NCI-H2081 treated with DMSO at 0.1 percent for 48 hours (cell line): ENCODE measurements at places on chromosomes 5 and 9.

- no peak for DNase-seq
These were observed 13.2 kb upstream of the BOD1 start for GRCh38 chr5:173629628-173630027.

DNA sequence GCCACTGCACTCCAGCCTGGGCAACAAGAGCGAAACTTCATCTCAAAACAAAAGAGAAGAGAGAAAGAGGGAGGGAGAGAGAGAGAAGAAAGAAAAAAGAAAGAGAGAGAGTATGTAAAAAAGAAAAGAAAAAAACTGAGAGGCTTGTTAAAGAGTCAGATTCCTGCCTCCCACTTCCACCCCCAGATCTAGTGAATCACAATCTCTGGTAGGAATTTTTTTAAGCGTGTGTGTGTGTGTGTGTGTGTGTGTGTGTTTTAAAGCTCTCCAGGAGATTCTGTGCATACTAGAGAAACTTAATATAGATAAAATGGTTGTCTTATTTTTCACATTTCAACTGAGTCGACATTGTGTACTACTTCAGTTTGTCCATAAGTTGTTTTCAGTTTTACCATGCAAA, 32.0 kb downstream of the SAR1B start:
- no peak for DNase-seq

DNA sequence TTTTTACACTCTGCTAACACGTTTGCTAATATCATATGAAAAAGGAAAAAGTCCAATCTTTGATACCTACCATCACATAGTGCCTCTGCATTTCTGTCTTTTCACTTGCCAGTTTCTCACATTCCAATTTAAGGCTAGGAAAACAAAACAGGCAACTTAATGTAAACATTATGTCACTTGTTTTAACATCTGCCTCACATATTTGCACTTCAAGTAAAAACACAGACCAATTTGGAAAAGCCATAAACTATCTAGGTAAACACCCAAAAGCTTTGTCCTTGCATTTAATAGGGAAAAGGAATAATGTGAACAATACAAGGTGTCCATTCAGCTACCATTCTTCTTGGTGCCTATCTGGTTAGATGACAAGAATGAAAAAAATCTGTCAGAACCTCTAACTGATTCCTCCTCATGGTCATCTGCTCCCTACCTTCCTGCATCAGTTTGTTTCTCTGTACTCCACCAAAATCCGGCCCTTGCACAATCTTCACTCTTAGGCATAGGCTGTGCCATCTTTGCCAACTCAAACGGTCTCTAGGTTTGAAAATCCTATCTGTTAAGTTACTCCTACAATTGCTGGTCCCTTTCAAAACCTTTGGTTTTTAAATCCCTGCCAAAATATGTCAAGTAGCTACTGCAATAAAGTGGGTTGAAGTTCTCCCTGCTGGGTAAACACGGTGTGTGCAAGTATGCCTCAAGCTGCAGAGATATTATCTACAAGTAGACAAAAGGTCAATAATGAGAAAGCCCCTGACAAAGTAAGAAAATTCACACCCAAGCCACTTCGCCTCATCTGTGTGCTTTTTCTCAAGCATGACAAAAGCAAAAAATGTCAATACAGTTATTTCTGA, 3.4 kb downstream of the TLE1 start:
- DNase-seq = no peak

DNA sequence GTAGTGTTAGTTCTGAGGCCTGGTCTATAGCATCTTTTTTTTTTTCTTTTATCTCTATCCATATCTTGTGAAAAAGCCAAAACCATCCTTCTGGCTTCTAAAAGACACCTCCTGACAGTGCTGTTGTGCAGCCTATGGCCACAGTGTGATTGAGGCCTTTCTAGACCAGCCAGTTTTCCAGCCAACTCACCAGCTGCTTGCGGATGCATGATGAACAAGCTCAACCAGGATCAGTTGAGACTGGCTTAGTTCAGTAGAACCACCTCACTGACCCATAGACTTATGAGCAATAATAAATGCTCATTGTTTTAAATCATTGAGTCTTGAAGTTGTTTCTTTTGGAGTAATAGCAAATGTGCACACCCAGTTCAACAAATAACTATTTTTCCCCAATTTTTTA, 296.9 kb downstream of the FAM170A start:
- DNase-seq = no peak

GRCh38 chr5:4124221-4124970, 528.8 kb downstream of the IRX1 start:
- DNase-seq = no peak

DNA sequence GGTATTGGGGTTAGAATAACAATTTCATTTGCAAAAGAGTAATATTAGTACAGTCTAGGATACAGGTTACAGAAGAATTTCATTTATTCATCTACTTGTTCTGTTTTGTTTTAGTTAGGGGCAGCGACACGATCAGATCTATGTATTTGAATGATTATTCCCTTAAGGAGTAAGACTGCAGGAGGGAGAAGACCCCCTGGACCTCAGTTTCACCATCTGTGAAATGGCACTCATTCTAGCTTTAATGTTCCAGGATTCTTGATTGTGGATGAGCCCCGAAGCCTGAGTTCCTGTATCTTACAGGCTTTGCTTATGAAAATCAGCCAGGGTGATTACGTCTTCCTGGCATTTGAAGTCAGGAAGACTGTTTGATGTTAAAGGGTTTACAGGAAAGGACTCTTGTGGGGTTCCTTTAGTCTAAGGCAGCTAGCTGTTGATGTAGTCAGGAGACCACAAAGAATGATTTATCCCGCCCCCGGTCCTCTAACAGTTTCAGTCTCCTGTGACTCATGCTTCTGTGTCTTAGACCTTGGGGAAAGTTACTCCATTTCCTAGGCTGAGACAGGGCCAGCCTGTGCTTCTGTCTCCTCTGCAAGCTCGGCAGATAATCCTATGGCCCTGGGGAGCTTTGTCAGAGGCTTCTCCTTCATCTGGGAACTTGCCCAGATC, 11.5 kb downstream of the SMIM3 start:
- no peak for DNase-seq

DNA sequence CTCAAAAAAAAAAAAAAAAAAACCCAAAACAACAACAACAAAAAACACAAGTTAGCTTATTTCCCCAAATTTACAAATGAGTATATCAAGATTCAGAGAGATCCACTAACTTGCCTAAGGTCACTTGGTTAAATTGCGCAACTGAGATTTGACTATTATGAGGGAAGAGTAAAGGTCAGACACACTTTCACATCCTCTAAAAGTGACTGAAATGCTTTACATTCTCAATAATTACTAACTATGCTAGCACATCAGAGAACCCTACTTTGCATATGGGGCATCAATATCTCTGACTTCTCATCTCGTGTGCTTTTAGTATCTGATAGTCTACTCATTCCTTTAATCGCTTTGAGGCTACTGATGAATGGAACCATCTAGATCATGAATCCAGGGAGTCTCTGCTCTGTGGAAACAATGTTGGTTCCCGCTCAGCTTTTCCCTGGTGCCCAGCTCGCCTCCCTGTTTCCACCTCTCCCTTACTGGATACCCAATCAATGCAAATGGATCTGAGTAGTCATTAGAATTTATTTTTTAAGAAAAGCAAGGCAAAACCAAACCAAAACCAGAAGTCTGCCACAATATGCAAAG, 182.1 kb upstream of the TRIM32 start:
- no peak for DNase-seq

- no peak for DNase-seq
These were observed 344 bp downstream of the NEUROG1 start for GRCh38 chr5:135535420-135535819.

GRCh38 chr9:20002011-20002410, 213.2 kb upstream of the SLC24A2 start:
- DNase-seq = no peak

DNA sequence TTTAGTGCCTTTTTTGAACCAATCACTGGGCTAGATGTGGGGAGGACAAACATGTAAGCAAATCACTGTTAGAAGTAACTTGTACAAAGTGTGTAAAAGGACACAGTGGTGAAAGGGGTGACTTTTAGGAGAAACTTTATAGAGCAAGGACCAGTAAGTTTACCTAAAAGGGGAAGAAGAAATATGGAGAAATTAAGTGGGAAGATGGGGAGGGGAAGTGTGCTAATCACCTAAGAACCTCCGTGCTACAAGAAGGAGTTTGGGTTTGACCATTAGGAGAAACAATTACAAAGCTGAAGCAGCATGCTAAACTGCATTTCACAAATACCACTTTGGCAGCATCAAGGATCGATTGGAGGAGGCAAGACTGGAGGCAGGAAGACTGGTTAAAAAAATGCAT, 17.3 kb downstream of the ITGA1 start:
- DNase-seq = no peak

- no peak for DNase-seq
These were observed 5.0 kb upstream of the NIPSNAP3B start for GRCh38 chr9:104758974-104759373.

DNA sequence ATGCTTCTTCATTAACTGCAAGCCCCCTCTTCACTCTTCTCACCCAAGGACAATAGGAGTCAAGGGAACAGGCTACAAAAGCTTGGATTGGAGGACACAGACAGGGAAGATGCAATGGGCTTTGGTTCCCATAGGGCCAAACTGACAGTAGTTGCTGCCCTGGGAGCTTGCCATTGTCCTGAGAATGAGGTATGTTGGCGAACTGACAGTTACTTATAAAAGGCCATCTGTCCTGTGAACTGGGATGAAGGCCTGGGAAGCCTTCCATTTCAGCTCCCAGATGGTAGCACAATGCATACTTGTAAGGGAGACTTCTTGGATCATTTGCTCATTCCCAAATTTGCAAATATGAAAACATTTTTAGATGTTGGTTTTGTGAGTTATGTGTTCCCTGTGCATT, 88.9 kb downstream of the SNCAIP start:
- DNase-seq = no peak

DNA sequence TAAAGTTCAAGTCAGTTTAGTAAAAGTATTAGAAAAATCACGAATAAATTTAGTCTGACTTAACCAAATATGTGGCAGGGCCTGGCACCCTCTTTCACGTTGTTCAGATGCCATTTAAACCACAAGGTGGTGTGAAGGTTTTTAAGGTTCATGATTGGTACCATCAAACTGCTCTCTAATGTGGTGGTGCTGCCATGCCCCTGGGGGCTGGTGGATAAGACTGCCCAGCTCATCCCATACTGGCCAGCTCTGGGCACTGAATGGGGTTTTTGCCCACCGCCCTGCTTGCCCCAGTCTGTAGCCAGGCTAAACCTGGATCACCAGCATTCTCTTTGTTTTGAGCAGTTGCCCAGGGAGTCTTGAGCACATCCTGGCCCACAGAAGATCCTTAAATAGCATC, 159.3 kb downstream of the GABBR2 start:
- no peak for DNase-seq

DNA sequence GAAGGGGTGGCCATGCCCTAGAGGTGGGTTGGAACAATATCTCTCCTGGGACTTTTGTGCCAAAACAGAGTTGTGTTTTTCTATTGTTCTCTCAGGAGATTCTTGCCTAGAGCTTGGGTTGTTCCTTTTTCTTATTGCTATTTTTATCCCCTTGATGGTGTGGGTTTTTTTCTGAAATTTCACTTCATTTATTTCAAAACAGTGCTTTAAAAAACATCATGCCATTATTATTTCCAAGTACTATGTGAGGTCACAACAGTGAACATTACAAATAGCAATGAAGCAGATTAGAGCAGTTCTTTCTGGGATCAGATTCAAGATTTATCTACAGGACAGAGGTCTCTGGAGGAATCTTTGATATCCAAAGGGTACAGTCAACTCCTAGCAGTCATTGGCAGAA, 76.6 kb downstream of the ACTBL2 start:
- no peak for DNase-seq

DNA sequence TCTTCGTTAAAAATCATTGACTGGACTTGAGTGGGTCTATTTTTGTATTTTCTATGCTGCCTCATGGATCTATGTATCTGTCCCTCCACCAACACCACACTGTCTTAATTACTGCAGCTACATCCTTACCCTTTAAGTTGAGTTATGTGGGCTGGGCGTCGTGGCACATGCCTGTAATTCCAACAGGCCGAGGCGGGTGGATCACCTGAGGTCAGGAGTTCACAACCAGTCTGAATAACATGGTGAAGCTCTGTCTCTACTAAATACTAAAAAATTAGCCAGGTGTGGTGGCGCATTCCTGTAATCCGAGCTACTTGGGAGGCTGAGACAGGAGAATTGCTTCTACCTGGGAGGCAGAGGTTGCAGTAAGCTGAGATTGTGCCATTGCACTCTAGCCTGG, 48.2 kb downstream of the XRCC4 start:
- DNase-seq = no peak

GRCh38 chr5:157602505-157602904, 26.9 kb upstream of the ADAM19 start:
- DNase-seq = no peak

DNA sequence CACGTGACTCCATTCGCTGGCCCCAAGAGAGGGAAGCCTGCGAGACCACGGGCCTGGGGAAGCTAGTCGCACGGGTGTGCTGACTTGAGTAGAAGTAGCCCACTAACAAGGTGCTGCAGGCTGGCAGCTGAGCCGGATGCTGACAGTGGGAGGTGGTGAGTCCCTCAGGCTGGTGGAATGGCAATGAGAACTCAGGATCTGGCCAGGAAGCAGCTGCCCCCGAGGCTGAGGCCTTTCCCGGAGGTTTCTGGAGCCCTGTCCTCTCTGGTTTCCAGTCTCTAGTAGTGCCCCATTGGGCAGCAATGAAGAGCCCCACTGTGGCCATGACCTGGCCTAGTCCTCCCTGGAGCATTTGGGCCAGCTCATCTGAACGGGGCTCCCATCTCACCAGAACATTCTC, 366.7 kb upstream of the IRX4 start:
- no peak for DNase-seq

DNA sequence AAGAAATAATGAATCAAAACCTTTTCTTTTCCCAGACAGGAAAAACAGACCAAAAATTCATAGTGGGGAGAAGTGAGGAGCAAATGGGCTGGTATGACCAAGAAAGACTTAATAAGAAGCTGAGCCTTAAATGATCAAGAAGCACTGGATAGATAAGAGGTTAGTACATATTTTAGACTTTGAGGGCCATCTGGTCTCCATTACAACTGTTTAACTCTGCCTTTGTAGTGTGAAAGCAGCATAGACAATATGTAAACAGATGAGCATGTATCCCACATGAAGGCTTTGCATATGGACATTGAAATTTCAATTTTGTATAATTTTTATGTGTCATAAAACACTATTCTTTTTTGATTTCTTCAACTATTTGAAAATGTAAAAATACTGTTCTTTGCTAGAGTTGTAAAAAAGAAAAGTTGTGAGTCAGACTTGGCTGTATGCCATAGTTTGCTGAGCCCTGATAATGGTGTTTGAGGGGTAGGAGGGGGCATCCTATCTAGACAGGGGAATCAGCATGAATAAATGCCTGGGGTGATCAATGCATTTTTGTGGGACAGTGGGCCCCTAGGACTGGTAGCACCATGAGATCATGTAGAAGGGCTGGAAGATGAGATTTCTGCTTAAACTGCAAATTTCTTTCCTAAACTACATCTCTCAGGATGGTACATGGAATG, 91.8 kb upstream of the GPR151 start:
- DNase-seq = no peak

- DNase-seq = no peak
These were observed 161.1 kb downstream of the TARS1 start for GRCh38 chr5:33601881-33602280.

GRCh38 chr5:107361945-107362344, 308.8 kb downstream of the EFNA5 start:
- DNase-seq = no peak

GRCh38 chr5:151264113-151264512, 11.1 kb downstream of the GM2A start:
- DNase-seq = no peak
